ENCODE measurements at places on chromosomes 12 and 14.

- DNase-seq: no peak
Measured at GRCh38 chr12:57261428-57261865, 10.5 kb upstream of the STAC3 start.

- no peak for DNase-seq
Measured at GRCh38 chr14:81206115-81206514, 14.6 kb downstream of the GTF2A1 start.

- DNase-seq: peak; percentile 72
Measured at GRCh38 chr12:115504306-115505290, 772.9 kb downstream of the MED13L start.

DNA sequence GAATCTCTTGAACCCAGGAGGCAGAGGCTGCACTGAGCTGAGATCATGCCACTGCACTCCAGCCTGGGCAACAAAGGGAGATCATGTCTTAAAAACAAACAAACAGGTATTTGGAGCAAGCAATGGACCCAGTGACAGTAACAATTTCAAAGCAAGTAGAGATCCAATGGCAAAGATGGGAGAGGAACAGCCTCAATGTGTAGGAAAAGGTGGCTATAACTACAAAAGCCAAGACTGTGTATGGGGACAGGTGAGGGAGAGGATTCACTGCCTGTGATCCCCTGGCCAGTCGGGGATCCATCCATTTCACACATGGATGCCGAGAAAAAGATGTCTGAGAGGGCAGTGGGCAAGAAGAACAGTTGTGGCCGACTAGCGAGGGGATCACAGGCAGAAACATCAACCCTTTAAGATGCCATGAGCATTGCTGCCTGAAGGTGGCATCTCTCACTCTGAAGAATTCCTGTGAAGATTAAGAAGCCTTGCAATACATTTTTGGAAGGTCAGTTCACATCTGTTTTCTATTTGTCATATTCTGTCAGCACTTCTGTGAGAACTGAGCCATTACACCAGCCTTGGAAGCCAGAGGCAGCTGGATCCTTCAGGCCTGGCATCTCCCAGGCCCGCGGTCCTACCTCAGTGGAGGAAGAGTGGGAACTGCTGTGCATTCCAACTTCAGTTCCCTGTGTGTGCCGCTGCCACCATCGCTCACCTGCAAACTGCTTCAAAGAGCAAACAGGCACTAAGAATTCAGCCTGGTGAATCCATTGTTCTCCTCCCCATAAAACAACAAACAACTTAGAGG, 54.5 kb upstream of the FRS2 start:
- no peak for DNase-seq

DNA sequence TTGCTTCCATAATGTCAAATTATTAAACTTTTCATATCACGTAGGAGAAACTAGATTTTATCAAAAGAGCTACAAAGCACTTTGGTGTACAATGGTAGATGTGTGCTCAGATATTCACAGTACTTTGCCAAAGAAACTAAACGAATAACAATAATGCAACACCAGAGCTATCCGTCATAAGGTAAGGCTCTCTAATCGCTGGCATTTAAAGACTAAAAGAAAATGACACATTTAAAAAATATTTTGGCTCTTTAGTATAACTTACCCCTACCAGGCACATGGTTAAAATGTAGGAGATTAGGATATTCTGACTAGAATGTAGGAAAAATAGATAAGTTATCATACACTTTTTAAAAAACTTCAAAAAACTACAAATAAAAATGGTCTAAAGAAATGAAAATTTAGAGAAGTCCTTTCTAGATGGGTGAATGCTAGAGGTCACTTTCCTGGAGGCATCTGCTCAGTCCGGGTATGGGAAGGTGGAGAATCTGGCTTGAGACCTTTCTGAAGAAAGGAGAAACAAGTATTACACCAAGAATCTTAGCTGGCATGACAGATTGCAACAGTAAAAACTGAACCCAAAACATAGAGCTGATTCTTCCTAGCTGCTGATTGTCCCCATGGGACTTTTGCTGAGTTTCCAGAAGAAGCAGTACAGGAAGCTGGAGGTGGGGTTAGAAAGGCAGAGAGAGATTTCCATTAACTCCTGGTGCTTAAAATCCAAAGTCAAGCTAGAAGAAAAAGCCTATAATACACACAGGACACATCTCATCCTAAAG, 67.9 kb downstream of the FAR2 start:
- DNase-seq: no peak

DNA sequence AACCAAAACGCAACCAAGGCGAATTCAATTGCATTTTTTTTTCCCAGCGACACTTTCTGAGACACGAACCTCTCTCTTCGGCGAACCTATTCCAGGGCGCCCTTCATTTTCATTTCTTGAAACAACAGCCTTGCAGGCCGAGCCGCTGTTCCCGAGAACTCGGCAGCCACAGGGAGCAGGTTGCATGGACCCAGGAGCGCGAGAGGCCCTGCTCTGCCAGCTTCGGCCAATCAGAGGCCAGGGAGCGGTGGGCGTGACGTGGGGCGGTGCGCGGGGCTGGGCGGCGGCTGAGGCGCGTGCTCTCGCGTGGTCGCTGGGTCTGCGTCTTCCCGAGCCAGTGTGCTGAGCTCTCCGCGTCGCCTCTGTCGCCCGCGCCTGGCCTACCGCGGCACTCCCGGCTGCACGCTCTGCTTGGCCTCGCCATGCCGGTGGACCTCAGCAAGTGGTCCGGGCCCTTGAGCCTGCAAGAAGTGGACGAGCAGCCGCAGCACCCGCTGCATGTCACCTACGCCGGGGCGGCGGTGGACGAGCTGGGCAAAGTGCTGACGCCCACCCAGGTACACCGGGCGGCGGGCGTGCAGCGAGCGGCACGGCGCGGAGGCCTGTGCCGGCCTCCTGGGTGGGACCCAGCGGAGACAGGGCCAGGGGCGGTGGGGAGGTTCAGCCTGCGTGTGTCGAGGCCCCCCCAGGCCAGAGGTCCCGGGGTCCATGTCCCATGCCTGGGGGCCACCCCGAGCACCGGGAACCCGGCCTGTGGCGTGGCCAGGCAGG, at the start of gene PEBP1:
Gene PEBP1, plus strand, starts transcription at position 337 of the 771 bp plus-strand sequence. Its CDS starts 86 bp downstream, at position 423.
- DNase-seq: peak; percentile 77

- DNase-seq: no peak
Measured at GRCh38 chr12:85369365-85370154, 89.5 kb downstream of the ALX1 start.

DNA sequence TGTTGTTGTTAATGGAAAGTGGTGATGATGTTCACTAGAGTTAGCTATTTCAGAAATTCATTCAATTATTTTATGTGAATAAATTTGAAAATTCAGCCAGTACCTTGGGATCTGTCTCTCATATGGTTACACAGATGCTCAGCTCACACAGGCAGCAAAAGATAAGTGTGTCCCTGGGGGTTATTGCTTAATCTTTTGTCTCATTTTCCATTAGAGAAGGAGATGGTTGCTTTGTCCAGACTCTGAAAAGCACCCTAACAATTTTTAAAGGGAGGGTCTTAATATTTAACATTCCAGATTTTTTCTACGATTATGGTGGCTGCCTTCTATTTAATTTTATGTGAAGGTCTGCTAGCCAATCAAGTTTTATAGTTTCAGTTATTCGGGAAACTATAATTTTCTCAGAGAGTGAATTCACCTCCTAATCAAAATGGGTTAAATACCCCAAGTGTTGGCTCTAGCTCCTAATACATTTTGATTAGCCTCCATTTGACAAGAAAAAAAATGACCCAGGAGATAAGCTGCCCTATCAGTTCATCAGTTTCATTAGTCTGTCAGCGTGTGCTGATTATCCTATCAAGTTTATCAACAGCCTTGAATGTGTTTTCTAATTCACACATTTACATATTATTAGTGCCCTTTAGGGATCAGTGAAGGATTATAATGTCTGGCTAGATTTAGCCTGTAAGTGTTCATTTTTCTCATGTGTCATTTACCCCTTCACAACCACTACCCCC, 282.1 kb downstream of the TMTC2 start:
- no peak for DNase-seq

GRCh38 chr12:32365473-32366064, 33.8 kb upstream of the FGD4 start:
- DNase-seq: peak; percentile 8

DNA sequence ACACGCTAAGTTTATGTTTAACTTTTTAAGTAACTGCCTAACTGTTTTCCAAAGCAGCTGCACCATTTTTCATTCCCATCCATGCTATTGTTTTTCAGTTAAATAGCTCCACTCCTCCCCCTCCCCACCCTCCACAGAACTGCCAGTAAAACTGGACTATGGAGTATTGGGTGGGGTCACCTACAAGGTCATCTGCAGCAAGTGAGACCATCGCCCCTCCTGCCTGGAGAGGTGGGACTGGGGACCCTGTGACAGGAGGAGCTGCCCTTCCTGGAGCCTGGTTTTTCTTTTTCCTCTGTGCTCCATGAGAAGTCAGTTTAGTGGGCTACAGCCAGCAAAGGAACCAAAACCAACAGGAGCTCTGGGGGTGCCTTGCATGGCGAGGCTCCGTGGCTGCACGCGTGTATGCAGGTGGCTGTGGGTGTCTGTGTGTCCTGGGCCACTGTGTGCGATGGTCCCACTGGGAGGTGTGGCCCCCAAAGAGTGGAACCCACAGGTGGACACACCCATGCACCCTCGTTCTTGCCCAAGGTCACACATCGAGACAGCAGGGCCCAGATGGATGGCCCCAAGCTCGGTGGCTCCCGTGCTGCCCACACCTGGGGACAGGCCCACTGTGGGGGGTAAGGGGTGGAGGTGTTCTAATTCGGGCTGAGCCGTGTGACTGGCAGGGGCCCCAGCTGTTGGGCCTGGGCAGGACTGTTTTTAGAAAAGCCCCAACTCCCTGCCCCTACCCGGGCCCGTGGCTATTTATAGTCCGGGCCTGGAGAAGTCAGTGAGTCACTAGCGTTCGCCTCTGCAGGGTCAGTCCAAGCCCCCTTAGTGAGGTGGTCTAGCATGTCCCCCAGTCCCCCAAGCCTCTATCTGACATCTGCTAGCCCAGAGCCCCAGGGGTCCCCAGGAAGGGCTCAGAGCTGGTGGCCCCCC, 2.3 kb upstream of the ADSS1 start:
- DNase-seq: no peak

DNA sequence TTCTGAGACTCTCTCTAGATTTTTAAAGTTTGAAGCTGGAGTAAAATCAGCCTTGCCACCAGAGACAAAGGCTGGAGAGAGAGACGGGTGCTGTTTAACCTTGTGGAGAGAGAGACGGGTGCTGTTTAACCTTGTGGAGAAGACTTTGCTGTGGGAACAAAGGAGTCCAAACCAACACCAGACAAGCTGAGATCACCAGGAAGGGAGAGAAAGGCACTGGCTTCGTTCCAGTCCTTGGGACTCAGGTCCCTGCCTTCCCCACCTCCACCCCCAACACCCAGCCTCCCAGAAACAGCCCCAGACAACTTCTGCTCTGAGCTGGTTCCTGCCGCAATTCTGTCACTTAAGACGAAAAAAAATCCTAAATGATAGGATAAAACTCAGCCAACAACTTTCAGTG, 1389.3 kb downstream of the AACS start:
- DNase-seq: no peak

DNA sequence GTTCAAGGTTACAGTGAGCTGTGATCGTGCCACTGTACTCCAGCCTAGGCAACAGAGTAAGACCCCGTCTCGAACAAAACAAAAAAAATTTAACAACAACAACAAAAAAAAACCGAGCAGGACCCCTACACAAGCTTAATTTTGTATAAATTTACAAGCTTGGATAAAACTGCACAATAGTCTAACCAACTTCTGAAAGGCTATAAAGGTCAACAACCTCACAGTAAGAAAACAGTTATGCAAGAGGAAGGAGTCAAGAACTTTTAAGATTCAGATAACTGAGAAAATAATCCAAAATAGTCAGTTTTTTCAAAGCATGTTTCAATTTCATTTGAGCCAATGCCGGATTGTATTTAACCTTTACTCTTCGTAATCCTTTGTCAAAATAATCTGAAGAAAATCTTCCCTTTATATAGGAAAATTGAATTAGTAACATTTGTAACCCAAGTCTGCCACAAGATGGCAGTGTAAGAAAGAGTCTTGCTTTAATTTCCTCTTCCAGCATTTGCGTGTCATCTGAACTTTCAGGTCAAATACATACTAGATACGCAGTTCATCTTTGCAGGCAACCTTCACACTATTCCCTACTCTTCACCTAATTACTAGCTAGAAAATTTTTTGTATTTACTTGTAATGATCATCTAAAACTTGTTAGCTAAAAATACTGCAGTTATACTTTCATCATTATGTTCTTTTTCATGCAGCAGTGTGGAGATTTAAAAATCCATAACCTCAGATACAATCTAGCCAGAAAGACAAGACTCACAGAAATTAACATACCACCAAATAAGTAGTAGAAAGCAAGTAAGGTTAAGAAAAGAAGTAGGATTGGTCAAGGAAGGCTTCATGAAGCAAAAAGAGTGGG, 5.8 kb downstream of the CCNB1IP1 start:
- DNase-seq: peak; percentile 35

DNA sequence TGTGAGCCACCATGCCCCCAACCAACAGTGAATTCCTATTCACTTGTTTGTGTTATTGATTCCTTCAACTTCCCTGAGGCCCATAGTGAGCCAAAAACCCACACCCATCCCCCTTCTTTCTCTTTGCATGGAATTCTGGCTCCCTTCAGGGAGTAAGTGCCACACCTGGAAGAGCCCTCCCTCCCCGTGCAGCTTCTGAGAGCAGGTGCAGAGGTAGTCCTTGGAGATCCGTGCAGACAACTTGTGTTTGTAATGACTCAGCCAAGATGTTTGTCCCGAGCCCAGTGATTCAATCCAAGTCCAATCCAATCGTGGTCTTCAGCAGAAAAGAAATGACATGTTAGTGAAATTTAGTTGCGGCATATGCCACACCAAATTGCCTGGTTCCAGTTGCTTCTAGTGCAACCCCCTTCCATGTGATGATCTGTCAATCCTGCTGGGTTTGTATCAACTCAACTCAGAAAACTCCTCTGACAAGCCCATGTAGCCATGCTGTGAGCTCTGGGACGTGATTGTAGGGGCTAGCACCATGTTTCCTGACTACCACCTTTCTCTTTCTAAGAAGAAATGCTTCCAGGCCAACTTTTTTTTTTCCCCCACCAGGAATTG, 27.5 kb downstream of the GPRC5A start:
- no peak for DNase-seq

- no peak for DNase-seq
Measured at GRCh38 chr14:55877942-55878341, 240.3 kb upstream of the PELI2 start.

GRCh38 chr12:1696800-1697199, 5.9 kb downstream of the ADIPOR2 start:
- no peak for DNase-seq

DNA sequence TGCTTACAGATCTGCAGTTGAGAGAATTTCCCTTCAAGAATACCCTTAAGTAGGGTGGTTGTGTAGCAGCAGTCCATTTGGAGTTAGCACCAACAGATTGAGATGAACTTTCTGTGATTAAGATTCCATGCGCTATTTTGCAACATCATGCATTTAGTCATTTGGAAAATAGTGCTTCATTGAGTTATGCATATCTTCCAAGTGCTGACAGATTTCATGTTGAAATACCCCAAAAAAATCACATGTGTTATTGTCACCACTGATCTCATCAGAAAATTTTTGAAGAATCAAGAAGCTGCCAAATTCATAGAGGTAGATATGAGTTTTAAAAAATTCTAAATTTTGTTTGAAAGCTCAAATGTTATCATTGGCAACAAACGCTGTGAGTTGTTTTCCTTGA, 35.5 kb upstream of the OSBPL8 start:
- no peak for DNase-seq

All from GM12878 (cell line).